Glutamatergic neuron (in vitro differentiated cells): ENCODE measurements at places on chromosomes 12 and 14.

- no peak for DNase-seq
Observed at GRCh38 chr12:125922330-125922729, 857.1 kb downstream of the AACS start.

- DNase-seq = no peak
Observed at GRCh38 chr14:90387206-90387760, 9.5 kb upstream of the CALM1 start.

GRCh38 chr14:38727731-38728130 is 375.3 kb downstream of the SEC23A start:
- no peak for DNase-seq

DNA sequence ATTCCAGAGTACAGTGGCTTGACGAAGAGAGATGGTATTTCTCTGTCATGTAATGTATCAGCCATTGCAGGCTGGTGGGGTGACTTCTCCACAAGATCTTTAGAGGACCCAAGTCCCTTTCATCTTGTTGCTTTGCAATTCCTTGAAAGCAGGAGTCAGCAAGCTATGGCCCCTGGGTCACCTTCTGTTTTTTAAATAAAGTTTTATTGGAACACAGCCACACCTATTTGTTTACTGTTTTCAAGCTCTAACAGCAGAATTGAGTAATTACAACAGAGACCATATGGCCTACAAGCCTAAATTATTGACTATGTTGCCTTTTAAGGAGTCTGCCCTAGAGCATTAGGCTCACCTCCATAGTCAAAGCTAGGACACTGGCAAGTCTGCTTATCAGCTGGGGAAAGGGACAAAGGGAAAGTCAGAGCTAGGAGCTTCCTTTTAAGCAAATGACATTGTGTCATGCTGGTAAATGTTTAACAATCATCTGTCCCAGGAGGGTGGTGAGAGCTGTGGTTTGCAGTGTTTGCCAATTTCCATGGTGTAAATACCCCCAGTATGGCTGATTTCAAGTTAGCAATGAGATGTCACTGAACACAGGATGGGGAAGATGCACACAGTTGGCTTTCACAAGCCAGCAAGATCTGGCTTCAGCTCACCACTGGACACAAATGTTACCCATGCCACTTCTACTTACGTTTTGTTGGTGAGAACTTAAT is 87.7 kb upstream of the PWP1 start:
- no peak for DNase-seq

DNA sequence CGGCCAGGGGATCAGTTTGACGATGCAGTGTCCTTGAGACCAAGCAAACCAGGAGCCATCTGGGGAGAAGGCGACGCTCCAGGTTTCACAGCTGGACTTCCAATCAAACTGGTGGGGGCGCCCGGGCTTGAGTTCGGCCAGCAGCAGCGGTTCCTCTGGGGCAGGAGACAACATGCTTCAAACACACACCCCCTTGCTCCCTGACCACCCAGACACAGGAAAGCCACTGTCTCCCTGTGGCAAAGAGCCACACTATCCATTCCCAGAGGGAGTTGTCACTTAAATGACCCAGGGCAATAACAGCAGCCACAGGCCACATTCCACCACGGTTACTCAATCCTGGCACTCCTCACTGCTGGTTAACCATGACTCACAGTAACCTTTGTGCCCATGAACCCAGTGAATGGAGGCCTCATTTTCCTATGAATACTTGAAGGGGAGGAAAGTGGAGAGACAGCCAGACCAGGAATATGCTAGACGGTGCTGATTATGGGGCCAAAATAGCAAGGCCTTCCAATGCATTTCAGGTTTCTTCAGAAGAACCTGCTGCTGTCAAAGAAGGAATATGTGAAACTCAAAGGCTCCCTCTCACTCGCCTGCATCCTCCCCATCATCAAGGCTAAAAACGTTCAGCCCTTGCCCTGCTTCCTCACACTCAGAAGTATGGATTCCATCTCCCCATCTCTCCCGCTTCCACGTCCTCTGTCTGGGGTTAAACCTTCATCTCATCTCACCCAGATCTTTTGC is 8.5 kb downstream of the WSB2 start:
- DNase-seq = no peak

DNA sequence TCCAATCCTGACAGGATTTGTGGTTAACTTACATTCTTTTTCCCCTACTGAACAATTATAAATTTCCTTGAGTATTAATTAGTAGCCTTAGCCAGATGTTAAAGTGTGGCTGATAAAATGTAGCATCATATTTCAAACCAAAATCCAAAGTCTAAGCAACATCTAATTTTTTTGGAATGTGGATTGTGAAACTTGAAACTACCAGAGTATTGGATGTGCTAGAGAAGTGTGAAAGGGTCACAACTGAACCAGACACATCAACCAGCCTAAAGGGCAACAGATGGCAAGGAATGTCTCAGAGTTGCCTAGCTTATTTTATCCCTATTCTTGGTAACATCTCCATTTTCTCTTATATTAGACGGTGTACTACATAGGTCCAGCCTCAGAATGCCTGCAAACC is 153.1 kb upstream of the DCN start:
- DNase-seq = no peak

DNA sequence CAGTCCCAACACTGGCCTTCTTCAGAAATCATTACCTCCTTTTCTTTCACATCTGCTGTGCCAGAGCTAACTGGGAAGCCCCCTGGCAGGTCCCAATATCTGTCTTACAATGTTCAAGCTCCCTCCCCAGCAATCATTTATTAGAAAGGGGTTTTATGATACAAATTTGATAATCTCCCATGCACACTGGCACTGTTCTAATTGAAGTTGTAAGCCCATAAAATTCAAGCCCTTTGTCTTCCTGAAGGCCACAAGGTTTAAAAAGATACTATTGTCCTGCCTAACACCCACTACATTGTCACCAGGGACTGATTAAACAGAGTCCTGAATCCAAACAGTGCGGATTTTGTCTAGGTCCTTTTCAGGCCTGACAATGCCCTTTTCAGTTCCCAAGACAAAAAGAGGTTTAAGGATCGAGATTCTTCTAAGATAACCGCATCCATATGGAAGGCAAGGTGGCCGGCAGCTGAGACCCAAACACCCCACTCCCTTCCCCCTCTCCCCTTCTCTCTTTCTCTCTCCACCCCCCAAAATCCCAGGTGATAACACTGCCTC is 3.3 kb downstream of the NKX2-8 start:
- no peak for DNase-seq

DNA sequence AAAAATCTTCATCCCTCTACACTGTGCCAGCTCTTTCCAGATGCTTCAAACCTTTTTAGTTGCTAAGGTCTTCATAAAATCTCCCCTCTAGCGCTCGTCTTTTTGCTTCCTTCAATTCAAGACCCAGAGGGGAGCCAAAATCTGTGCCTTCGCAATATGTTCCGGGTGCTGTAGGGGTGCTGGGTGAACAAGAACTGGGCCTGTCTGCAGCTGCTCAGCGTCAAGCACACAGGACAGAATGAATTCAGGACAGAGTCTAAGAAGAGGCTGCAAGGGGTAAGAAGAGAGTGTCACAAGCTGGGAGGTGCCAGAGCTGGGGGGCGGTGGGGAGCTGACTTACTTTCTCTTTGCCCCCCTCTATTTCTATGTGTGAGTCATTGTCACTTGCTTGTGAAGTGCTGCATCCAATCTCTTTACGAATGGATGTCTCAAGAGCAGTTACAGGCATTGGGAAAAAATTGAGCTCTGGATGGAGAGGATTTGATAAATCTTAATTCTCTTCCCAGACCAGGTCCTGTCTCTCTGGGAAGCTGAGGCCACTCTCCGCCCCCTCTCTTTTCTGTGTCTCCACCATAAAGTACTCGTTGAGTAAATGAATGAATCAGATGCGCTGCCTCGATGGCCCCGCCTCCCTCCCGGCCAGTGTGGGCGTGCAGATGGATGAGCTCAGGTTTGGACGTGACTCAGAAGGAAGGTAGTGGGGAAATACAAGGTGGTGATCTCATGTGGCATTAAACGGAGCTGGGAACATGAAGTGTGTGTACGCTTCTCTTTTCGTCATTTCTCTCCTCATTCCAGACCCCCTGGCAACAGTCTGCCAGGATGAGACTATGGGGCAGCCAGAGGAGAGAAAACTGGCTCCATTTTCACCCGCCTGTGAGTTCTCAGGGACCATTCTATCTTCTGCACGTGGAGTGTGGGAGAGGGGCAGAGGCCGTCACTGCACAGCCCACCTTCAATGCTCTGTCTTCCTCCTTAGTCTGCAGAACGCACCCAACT is 91.3 kb downstream of the TSPAN9 start:
- no peak for DNase-seq

- DNase-seq = no peak
Observed at GRCh38 chr12:116048879-116049278, 228.6 kb downstream of the MED13L start.

GRCh38 chr14:36241183-36241582 is 64.7 kb upstream of the PTCSC3 start:
- DNase-seq = no peak

GRCh38 chr12:55652352-55652751 is 15.7 kb downstream of the OR10P1 start:
- no peak for DNase-seq

DNA sequence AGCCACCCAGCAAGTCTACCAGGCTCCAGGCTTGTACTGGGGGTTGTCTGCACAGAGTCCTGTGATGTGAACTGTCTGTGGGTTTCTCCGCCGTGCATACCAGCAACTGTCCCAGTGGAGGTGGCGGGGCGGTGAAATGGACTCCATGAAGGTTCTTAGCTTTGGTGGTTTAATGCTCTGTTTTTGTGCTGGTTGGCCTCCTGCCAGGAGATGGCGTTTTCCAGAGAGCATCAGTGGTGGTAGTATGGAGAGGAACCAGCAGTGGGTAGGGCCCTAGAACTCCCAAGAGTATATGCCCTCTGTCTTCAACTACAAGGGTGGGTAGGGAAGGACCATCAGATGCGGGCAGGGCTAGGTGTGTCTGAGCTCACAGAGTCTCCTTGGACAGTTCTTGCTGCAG is 303.8 kb downstream of the TMEM121 start:
- DNase-seq = no peak

- no peak for DNase-seq
Observed at GRCh38 chr12:104121001-104121400, 17.0 kb downstream of the NFYB start.

- no peak for DNase-seq
Observed at GRCh38 chr14:74595006-74595735, 16.9 kb downstream of the LTBP2 start.

DNA sequence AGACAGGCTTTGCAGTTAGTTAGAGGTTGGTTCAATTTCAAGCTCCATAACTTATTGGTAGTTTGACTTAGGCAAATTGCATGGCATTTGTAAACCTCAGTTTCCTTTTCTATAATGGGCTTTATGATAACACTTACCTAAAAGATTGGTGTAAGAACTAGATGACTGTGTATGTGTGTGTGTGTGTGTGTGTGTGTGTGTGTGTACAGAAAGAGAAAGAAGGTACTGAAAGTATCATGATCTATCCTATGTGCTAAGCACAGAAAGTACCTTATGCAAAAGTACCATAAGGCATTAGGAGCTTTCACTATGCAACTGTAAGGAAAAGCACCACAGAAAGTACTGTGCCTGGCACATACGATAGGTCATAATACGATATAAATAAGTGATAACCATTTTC is 304.3 kb upstream of the KITLG start:
- DNase-seq = no peak

- no peak for DNase-seq
Observed at GRCh38 chr12:43957732-43958372, 122.0 kb downstream of the TMEM117 start.

- DNase-seq = no peak
Observed at GRCh38 chr14:23930742-23931141, 22.8 kb upstream of the DHRS4 start.

GRCh38 chr12:181921-182320 is 32.0 kb downstream of the SLC6A12 start:
- no peak for DNase-seq

DNA sequence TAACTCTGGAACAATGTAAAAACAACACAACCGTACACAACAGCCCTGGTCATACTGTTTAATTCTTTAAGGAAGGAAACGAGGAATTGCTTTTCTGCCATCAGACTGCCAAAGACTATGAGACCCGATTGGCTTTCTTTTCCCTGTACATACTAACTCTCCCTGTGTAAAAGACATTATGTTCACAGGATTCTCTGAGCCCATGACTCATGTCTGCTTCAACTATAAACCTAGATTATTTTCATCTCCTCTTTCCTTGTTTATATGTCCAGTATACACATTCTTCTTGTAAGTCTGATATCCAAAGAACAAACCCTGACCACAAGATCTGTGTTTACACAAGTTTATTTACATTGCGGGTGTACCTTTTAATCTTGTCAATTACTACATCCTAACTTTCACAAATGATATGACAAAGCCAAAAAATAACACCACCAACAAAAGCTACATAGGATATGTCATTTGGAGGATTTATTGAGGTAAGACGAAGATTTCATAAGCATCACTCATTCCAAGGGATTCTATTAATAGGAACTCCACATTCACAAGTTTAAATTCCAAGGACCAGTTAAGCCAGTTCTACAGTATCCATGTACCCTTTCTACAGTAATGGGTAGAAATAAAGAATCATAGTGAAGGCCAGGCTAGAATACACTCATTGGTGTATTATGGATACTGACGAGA is 67.3 kb downstream of the STXBP6 start:
- no peak for DNase-seq
